ENCODE measurements at places on chromosomes 5 and 9. TPM values are rescaled to one million over a fixed set of nuclear protein-coding genes. Genes with fewer than 3 reads are reported as not detected.

- DNase-seq: no peak
- H3K27me3 ChIP-seq: no peaks in the 10 kb centered on the region
- H3K36me3 ChIP-seq: no peaks in the 10 kb centered on the region
- no peak overlapping the region for H3K4me3 ChIP-seq
- no peak overlapping the region for H3K27ac ChIP-seq
Observed at GRCh38 chr9:126222363-126222834, 104.2 kb upstream of the MVB12B start.

The ADGRD2 gene
- 0.43 TPM for total RNA-seq

The KIF3A gene
- 13.9 TPM for total RNA-seq

The IFNA13 gene
- total RNA-seq: not detected

The WNK2 gene
- 16.7 TPM for total RNA-seq

The ALAD gene
- 20.8 TPM for total RNA-seq

GRCh38 chr9:101999441-101999840, 261.0 kb upstream of the GRIN3A start:
- no peaks in the 10 kb centered on the region for H3K4me1 ChIP-seq
- H3K4me3 ChIP-seq: no peak overlapping the region
- H3K27ac ChIP-seq: no peak overlapping the region
- DNase-seq: peak; percentile 3

The PRRC2B gene
- total RNA-seq: 139 TPM

The SPIN1 gene
- 82.5 TPM for total RNA-seq

DNA sequence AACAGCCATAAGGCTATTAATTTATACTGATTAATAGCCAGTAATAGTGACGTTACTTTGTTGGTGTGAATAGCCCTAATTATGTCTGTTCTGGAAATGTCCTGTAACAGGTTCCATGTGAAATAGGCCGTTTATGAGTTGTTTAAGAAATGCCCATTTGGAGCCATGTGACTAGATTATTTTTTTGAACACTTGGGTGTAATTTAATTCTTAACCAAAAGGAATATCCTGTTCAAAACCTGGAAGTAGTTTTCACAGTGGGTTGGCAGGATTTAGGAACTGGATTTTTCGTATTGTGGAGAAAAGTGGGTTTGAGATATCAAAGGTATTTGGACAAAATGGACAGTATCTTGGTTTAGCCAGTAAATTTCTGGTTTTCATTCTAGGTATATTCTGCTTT, 1.3 kb downstream of the TENT2 start:
- H3K27ac ChIP-seq: no peak overlapping the region
- peak overlapping the region; percentile 91 for H3K4me3 ChIP-seq
- H3K36me3 ChIP-seq: peaks cover 24% of the 10 kb centered on the region
- H3K27me3 ChIP-seq: no peaks in the 10 kb centered on the region

The RNF183 gene
- total RNA-seq: 0.09 TPM

DNA sequence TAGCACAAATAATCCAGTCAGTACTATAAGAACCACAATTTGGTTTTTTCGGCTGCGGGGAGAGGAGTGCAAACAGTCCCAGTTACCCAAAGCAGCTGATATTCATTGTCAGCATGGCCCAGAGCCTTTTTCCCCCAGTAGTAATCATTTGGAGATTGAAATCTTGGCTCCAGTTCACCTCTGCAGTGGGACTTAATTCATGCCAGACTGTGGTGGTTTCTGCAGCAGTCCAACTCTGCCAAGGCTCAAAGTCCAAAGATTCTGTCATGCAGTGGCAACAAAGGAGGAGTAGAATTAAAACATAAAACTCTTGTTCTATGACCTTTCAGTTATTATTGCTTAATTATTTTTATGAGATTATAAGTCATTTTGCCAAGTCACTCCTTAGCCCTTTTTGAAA, 25.0 kb upstream of the TRIM36 start:
- no peaks in the 10 kb centered on the region for H3K4me1 ChIP-seq
- no peaks in the 10 kb centered on the region for H3K36me3 ChIP-seq
- H3K27ac ChIP-seq: no peak overlapping the region
- H3K27me3 ChIP-seq: no peaks in the 10 kb centered on the region

The ZNF366 gene
- not detected for total RNA-seq

DNA sequence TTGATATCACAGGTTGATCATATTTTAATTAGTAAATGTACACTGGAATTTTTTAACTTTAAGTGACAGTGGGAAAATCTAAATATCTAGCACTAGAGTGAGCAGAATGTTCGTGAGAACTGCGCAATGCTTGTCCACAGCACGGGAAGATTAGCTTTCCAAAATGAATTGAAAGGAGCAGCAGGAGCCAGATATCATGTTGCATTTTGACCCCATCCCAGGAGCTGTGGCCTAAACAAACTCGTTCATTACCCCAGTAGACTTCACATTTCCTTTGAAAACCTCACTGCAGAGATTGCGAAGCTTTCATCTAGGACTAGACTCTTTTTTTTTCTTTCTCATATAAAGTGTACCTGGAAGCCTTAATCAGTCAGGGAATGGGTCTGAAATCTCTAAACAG, 525.8 kb downstream of the CTNND2 start:
- H3K4me1 ChIP-seq: peaks cover 15% of the 10 kb centered on the region
- no peak for DNase-seq
- H3K27ac ChIP-seq: no peak overlapping the region

The PCDHB9 gene
- 3.1 TPM for total RNA-seq

DNA sequence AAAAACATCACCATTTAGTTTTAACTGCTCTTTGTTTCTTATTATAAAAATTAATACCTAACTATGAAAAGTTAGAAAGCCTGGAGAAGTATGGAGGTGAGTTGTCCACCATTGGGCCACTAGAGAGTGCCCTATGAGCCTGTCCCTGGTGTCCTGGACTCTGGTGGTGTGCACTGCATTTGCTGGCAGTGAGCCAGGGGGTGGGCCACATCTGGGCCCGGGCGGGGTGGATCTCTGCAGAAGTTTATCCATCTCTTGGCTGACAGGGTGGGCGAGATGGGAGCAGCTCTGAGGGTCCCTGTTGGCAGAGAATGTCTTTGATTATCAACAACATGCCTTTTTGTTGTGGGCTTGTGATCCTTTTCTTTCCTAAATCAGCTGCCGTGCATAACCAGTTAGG, 8.2 kb downstream of the TENT4A start:
- peaks cover 6% of the 10 kb centered on the region for H3K4me1 ChIP-seq
- H3K27me3 ChIP-seq: no peaks in the 10 kb centered on the region
- H3K36me3 ChIP-seq: no peaks in the 10 kb centered on the region
- no peak overlapping the region for H3K4me3 ChIP-seq
- no peak overlapping the region for H3K27ac ChIP-seq

DNA sequence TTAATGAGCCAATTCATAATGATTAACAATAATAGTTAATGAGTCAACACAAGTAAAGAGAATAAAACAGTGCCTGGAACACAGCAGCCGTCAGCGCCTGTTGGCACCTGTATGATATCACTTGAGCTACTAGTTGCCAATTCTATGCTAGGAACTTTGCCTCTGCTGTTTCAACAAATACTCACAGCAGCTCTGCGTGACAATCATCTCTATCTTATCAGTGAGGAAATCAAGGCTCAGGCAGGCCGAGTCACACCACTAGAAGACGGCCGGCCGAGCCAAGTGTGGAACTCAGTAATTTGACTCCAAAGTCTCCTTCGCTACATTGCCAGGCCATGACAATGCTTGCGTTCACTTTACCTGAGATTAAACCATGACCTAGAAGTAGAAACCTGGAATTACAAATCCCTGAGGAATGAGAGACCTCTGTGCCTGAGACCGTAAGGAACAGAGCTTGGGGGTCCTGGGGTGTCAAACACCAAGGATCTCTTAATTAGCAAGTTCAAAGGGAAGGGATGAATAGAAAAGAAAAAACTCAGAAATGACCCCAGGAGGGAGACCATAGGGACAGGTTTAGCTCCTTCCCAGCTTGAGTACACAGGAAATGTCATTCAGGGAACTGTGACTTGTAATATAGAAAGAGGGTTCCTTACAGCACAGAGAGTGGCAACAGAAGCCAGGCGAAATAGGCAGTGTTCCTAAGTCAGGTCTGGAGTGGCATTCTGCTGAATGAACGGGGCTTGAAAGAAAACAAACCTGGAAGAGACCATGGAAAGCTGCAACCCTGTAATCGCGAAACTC, 109.1 kb downstream of the SUSD1 start:
- H3K4me3 ChIP-seq: no peak overlapping the region
- no peaks in the 10 kb centered on the region for H3K27me3 ChIP-seq
- no peaks in the 10 kb centered on the region for H3K36me3 ChIP-seq
- no peaks in the 10 kb centered on the region for H3K4me1 ChIP-seq
- no peak overlapping the region for H3K27ac ChIP-seq
- no peak for DNase-seq

All from neural progenitor cell (in vitro differentiated cells).